ENCODE measurements at places on chromosomes 1 and 21.

- DNase-seq: no peak
Measured at GRCh38 chr1:178337091-178337706, 159.6 kb downstream of the CLEC20A start.

DNA sequence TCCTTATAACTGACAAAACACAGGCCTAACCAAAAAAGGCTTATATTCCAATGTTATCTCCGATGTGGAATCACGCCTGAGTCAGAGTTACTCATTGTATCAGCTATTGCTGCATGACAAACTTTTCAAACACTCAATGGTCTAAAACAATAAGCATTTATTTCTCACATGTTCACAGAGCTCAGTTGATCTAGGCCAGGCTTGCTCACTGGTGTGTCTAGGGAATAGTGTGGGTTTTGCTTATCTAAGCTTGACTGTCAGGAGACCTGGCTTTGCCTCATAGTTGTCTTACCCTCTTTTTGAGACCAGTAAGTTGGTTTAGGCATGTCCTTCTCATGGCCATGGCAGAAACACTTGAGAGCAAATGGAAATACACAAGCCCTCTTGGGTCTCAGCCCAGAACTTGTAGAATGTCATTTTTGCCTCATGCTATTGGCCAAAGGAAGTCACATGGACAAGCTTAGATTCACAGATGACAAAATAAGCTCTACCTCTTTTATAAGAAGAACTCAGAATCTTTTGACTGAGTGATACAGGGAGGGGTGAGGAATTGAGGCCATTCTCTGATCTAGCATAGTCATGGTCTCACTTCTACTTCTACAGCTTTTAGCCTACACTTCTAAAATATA is 130.8 kb downstream of the HMCN1 start:
- DNase-seq: peak; percentile 33

DNA sequence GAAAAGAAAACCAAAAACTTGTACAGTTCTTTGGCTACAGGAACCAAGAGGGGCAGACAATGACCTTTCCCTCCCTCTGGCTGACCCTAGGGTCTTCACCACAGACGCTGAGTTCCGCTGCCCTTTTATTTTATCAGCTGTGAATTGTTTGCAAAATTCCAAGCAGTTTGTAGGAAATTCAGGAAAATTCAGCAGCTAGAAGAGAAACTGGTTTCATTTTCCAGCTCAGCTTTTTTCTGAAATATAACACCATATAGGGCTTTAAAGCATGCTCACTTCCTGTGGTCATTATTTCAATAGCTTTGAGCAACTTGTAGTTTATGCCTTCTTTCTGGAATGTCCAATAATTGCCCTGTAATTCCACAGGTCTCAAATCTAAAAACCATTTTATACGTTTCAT is 5.5 kb upstream of the PIK3R3 start:
- no peak for DNase-seq

DNA sequence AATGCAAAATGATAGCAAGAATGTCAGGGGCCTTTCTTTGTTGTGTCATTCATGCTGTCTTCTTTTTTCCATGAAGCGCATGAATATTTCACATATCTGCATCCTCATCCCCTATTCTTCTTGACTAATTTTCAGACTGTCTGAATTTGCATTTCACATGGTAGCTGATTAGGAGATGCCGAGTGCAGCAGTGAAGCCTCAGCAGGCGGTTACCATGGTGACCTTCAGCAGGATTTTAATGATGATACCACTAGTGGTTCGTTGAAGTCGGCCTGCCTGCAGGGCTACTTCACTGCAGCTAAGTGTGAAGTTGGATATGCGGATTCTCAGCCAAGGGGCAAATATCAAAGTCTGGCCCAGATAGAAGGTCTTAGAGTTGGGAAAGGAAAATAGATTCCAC is 141.8 kb downstream of the NEK7 start:
- no peak for DNase-seq

DNA sequence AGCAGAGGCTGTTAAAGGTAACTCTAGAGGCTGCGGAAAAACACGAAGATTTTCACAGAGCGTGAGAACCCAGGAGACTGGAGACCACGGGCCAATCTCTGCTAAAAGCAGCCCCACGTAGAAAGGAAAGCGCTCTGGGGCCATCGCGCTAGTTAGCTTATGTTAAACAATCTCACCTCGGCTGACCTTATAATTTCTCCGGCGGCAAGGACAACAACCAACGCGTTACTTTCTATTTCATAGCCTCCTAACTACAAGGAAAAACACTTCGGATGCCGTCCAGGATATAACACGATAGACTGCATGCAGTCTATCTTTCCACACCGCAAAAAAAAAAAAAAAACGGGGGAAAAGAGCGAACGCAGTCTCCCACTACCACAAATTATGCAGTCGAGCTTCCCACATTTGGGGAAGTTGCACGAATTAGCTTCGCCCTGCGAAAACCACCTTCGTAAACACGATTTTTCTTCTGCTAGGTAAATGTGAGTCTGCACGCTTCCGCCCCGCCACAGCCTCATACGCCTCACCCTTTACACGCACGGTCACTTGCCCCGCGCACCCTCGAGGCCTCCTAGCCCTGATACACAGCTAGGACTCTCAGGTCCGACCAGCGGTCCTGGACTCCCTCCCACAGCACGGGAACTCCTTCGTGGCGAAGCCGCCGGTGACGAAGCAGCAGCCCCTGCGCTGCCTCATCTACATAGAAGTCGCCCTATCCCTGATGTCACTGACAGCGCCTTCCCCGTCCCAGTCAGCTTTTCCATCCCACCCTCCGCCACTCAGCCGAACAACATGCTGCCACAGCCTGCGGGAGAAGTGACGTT is 87.8 kb downstream of the PRKAB2 start:
- DNase-seq: peak; percentile 49

DNA sequence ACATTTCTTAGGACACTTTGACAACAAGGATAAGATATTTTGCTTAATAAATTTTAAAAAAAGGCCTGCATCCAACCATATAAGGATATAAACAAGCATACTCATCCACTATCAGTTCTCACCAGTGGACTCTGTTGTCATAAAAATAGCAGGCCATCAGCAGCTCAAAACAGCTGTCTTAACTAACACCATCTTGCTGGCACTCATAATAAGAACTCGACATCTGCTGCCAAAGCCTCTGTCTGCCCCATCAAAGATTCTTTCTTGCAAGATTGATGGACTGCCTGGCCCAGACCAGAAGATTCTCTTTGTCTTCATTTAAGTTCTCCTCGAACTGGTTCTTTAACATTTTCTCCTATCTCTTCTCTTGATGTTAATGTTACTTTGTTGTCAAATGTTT is 10.1 kb downstream of the JMJD4 start:
- no peak for DNase-seq

DNA sequence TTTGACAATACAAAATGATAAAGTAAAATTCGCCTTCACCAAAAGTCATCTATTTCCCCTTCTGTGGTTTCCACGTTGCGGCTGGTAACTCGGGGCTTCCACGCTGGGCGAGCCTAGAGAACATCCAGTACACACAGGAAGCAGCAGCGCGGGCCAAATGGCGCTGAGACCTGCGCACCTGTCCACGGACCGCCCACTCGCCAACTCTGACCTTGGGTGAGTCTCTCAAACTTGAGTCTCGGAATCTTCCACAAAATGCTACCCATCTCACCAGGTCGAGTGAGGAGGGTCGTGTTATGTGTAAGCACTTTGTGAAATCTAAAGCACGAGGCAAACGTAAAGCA is 820 bp upstream of the TTF2 start:
- DNase-seq: no peak

DNA sequence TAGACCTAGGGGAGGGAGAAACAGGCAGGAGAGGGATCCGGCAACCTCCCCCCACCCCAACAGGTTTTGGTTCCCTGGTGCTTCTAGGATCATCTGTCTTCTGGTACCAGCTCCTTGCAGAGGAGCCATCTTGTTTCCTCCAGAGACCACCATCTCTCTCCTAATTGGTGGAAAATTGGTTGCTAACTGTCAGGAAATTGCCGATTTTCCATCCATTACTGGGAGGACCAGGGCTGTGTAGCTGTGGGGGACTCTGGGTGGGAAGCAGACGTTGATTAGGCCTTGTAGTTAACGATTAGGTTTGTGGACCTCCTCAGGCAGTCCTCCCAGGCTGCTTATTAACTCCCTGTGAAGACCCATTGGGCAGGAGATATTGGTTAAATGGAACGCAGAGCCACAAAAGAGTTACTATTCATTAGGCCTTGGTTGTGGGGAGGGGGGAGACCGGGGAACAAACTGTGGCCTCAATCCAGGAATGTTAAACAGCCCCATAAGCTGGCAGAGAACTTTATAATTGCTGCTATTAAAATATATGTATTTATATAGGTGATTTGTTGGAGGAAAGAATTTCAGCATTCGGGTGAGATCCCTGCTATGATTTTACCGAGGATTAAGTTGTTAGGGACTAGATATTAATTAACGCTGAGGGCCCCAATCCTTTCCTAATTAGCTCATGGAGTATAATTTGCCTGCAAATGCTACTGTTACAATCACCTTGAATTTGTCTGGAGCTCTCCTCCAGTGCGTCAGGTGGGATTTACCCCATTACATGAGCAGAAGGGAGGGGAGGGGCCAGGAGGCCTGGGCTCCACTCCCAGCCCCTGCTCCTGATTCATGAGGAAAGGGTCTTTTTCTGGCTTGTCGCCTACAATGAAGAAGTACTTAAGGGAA is 61.2 kb upstream of the TRABD2B start:
- DNase-seq: no peak

- DNase-seq: no peak
Measured at GRCh38 chr1:13587256-13588030, 3.8 kb downstream of the PDPN start.

- no peak for DNase-seq
Measured at GRCh38 chr21:20652846-20653245, 345.4 kb upstream of the NCAM2 start.

- DNase-seq: no peak
Measured at GRCh38 chr1:53608676-53609075, 130.3 kb downstream of the GLIS1 start.

DNA sequence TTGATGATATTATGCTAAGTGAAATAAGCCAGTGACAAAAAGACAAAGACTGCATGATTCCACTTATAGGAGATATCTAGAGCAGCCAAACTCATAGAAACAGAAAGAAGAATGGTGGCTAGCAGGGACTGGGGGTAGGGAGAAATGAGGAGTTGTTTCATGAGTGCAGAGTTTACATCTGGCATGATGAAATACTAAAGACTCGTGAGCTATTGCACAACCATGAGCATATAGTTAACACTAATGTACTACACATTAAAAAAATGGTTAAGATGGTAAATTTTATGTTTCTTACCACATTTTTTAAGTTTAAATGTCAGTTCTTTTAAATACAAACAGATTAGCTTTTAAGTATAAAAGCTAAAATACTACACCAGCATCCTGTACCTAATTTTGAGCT is 57.8 kb downstream of the ESRRG start:
- no peak for DNase-seq

DNA sequence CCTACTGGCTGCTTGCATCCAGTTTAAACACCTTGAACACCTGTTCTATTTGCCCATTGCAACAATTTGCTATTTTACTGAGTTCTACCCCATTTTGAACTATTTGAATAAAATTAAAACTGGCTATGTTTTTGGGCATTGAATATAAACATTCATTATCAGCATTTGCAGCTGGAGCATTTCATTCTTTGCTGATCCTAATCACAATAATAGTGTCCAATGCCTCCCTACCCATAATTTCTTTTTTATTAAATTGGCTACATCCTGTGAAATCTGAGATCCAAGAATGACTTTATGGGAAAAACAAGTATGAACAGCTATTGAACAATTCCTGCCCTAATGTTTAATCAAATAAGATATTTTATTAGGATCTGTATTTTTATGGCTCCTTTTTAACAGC is 447.9 kb downstream of the PLA2G4A start:
- no peak for DNase-seq

DNA sequence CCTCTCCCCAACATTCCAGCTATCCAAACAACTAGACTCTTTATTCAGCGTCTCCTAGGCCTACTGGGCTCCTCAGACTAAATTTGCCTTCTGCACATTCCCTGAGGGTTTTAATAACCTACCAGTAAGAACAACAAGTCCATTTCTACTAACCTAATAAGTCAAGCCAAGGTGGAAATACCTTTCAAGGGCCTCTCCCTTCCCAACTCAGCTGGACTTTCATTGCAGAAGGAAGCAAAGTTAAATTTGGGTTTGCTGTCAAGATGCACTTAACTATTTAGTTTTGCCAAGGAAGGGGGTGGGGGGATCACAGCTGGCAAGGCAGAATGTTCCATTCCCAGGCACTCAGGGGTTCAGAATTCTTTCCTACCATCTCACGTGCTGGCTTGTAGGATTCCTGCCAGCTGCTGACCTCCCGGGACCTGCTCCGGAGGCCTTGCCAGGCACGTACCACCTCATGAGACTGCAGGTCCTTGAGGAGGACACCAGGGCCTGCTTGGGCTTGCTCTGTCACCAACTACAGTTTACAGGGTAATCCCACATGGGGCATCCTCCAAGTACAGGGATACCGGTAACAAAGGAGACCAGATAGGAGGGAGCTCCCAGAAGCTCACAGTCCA is 29.8 kb downstream of the SLC30A1 start:
- no peak for DNase-seq

GRCh38 chr1:200306944-200307754 is 102.7 kb downstream of the ZNF281 start:
- no peak for DNase-seq

DNA sequence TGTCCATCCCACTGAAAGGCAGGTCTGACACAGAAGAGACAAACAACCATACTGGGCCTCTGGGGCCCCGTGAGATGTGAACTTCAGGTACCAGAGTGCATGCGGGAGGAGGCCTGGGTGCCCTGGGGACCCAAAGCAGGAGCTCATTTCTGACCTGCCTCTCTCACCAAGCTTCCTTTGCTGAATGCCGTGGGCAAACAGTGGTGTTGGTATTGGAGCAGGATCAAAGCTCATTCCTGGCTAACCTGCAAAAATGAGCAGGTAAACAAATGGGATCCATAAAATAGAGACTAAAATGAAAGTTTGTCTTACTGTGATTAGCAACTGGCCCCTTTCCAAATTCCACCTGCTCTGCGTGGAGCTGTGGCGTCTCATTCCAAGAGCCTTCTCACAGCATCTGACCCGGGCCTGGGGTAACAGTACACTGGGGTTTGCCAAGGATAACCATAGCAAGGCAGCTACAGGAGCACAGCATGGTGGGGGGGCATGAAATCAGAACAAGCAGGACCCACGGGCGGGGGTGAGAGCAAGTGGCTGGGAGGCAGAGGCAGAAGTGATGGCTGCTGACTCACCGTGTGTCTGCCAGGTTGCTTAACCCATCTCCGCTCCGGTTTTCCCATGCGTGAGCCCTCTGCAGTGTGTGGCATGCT is 103.6 kb downstream of the KIF26B start:
- DNase-seq: no peak

GRCh38 chr1:76390456-76390855 is 315.9 kb downstream of the ST6GALNAC3 start:
- no peak for DNase-seq

GRCh38 chr21:38352536-38353219 is 95.9 kb downstream of the KCNJ15 start:
- peak; percentile 32 for DNase-seq
